Naive B cell (primary cell): ENCODE measurements at places on chromosomes 11 and 22. TPM values are rescaled to one million over a fixed set of nuclear protein-coding genes. Genes with fewer than 3 reads are reported as not detected.

PGM2L1 gene
- 5.6 TPM for polyA plus RNA-seq

OPCML gene
- not detected for polyA plus RNA-seq

YIF1A gene
- polyA plus RNA-seq: 64.0 TPM

TPBGL gene
- polyA plus RNA-seq: not detected

CENPM gene
- 51.1 TPM for polyA plus RNA-seq

MYOD1 gene
- polyA plus RNA-seq: not detected

- DNase-seq: no peak
Observed at GRCh38 chr11:45754261-45754709, 50.7 kb upstream of the SLC35C1 start.

DNA sequence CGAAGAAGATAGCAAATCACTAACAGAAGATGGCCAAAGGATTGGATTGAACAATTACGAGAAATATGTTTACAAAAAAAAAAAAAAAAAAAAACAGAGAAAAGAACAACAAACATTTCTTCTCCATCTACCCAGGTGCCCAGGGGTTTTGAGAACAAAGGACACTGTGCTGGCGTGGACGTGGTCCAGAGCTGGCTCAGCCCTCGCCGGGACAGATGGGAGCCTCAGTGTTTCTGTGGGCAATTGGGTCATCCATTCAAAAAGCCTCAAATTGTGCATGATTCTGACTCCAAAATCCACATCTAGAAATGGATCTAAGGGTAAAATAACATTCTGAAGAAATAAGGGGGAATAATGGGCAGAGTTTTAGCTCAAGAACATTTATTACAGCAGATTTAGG, 63.1 kb downstream of the DHCR7 start:
- DNase-seq: no peak

GRCh38 chr22:37999640-38000272, 15.4 kb upstream of the SOX10 start:
- DNase-seq: no peak

DNA sequence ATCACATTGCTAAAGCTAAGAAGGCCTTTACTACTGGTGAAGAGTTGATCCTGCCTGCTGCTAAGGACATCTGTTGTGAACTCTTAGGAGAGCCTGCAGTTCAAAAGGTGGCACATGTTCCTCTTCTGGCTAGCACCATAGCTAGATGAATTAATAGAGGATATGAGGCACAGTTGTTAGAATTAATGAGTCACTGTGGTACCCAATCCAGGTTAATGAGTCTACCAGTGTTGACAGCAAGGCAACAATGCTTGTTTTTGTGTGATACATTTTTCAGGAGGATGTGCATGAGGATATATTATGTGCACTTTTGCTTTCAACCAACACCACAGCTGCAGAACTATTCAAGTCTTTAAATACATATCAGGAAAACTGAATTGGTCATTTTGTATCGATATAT, 12.0 kb downstream of the C11orf58 start:
- DNase-seq: no peak

GRCh38 chr11:121389651-121390050, 62.5 kb upstream of the SORL1 start:
- DNase-seq: no peak

DNA sequence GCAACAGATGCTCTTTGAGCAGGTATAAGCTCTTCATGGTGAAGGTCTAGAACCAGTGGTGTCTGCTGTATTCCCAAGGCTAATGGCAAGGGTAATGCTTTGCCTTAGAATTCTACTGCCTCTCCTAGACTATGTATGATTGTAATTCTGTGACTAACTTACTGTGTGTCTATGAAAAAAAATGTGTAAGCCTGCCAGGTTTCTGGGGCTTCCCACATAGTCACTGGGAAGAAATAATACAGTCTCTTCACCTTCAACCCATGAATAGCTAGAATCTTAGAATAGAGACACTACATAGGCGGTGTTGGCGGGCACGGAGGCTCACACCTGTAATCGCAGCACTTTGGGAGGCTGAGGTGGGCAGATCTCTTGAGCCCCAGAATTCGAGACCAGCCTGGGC, 84.1 kb downstream of the C11orf91 start:
- DNase-seq: no peak
